Effector CD4-positive, alpha-beta T cell (primary cell): ENCODE measurements at places on chromosomes 4 and X.

DNA sequence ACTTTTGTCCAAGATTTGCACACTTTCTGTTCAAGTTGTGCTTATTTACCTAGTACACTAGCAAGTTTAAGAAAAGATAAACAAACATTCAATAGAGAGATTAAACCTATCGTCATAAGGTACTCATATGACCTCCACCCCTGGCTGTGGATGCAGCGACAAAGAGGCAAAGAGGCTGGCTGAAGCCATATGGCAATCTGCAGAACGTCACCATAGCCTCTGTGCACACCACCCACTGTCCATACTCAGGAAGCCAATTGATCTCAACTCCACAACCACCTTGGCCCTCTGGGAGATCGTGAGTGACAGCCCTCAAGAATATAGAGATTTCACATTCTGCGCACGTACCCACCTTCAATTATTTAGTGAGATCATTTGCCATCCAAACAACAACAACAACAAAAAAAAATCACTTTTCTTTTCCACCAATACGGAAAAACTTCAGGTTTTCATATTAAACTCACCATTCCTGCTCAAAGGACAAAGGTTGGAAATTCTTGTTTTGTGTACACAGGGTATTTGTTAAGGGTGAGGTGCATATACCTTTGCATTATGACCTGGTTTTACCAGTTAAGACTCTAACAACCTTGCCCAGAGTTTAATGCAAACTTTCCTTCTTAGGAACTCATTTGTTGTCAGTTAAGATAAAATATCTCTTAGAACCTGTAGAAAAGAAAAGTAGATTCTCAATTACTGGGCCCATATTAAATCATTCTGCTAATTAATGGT lies 243.0 kb upstream of the FSTL5 start:
- DNase-seq: no peak

GRCh38 chrX:136159611-136160025 lies 12.3 kb downstream of the FHL1 start:
- no peak for DNase-seq

GRCh38 chrX:12811658-12812057 lies 20.4 kb downstream of the PRPS2 start:
- DNase-seq: no peak

GRCh38 chrX:121871122-121871521 lies 823.7 kb downstream of the GLUD2 start:
- DNase-seq: no peak

GRCh38 chrX:53078943-53079342 lies 3.2 kb upstream of the TSPYL2 start:
- DNase-seq: no peak

- DNase-seq: peak; percentile 43
Measured at GRCh38 chr4:147799986-147800555, 68.2 kb downstream of the ARHGAP10 start.

DNA sequence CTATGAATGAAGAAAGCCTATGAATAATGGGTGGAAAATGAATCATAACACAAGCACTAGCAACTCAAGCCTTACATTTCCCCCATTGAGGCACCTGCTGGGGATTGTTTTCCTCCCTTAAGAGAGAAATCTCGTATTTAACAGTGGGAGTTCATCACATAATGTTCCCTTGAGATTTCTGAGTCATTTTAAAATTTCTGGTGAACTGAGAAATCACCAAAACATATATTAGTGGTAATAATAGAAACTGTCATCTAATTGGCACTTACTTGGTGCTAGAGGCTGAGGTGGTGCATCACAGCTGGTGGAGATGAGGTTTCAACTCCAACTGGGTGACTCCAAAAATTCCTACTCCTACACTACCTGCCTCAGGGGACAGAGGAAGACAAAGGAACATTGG lies 561.3 kb upstream of the LCORL start:
- no peak for DNase-seq

DNA sequence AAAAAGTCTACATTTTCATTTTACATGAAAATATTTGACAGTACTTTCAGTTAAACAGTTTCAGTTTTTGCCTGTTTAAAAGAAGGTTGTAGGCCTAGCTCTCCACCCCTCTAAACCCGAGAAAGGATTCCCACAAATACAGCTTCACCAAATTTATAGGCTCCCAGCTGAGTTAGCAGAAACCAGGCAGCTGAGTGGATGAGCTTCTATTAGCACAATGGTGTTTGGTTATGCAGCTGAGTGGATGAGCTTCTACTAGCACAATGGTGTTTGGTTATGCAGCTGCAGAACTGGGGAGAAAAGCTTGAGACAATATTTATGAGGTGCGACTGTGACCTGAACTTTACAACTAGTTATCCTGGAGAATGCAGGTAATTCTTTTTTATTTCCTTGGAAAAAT lies 36.6 kb upstream of the PAQR3 start:
- DNase-seq: no peak
